ENCODE measurements at places on chromosomes 6 and 20.

DNA sequence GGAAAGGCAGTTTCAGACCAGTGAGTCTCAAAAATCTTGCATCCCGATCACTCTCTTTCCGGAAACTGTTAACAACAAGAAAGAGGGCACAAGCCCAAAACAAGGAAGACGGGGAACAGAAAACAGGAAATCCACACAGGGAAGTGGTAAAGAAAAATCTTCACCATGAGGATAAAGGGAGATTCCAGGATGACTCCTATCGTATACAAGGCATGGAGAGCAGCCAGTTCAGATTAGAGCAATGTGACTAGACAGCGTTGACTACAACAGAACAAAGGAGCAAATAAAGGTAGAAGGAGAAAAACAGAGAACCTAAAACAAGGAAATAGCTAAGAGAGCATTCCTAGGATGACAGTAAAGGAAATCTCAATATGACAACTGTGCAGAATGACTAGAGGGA is 26.5 kb downstream of the VNN1 start:
- no peak for DNase-seq

- no peak for DNase-seq
Measured at GRCh38 chr6:16166871-16167608, 38.2 kb downstream of the MYLIP start.

DNA sequence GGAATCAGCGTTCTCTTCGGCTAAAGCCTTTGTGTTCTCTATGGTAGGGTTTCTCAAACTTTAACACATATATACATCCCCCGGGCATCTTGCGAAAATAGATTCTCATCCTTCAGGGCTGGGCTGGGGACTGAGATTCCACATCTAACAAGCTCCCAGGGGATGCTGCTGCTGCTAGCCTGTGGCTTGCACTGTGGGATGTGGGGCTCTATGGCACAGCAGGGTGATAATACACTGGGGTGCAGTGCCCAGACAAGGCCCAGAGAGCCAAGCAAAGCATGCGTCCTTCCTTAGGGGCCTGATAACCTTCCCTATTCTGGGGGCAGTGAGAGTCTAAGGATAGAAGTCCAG is 102.0 kb downstream of the LAMP5 start:
- no peak for DNase-seq

GRCh38 chr20:10658051-10658823 is 15.6 kb downstream of the JAG1 start:
- no peak for DNase-seq

DNA sequence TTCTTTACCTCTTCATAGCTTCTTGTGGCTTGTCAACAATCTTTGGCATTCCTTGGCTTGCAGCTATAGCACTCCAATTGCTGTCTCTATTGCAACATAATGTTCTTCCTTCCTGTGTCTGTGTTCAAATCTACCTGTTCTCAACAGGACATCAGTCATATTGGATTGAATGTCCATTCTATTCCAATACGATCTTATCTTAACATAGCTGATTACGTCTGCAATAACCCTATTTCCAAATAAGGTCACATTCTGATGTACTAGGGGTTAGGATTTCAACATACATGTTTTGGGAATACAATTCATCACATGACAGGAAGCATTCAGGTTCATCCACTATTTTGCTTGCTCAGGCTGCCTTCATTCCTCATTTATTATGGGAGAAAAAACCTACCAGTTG is 684.4 kb upstream of the CITED2 start:
- no peak for DNase-seq

DNA sequence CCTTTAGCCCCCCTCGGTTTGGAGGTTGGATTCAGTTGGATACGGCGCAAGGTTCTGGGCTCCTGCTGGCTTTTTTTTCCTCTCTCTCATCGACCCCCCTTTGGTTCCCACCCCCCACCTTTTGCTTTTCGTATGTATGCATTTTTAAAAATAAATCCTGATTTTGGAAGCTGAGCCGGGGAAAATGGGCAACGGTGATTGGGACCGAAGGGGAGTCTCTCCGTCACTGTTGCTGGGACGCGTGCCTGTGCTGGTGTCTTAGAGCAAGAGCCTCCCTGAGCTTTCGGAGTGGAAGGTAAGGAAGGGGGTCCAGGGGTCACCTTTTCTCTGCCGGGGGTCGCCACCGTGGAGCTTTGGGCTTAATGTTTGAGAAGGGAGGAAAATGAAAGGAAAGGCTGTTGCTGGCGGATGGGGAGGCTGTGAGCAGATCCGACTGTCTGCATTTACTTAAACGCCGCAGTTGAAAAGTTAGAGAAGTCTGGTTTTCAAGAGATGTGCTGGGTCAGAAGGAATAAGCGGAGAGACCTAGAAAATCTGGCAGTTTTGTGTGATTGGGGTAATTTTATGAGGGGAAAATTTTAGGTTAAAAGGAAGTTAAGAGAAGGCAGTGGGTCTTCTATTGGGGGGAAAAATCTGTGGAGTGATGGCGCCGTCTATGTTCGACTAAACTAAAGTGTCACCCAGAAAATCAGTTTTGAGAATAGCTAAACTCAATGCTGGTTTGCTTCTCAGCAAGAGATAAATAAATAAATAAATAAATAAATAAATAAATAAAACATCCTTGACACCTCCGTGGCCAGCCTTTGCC is 828 bp downstream of the ADGRB3 start:
- peak; percentile 71 for DNase-seq

- peak; percentile 4 for DNase-seq
Measured at GRCh38 chr20:22729616-22730236, 145.4 kb upstream of the FOXA2 start.

- DNase-seq, result no peak
Measured at GRCh38 chr6:64256483-64256882, 620.9 kb downstream of the PHF3 start.

Measured in NCI-H1417 (cell line).